ENCODE measurements at places on chromosomes 2 and 18.
A peak's percentile ranks its signal among the peaks of the same experiment; 100 is the strongest.

GRCh38 chr2:153156743-153157142 lies 321.8 kb downstream of the RPRM start:
- no peak for DNase-seq

- DNase-seq, result no peak
Observed at GRCh38 chr2:234377761-234378391, 119.0 kb downstream of the ARL4C start.

- DNase-seq, result no peak
Observed at GRCh38 chr18:59455728-59456276, 96.7 kb upstream of the LMAN1 start.

DNA sequence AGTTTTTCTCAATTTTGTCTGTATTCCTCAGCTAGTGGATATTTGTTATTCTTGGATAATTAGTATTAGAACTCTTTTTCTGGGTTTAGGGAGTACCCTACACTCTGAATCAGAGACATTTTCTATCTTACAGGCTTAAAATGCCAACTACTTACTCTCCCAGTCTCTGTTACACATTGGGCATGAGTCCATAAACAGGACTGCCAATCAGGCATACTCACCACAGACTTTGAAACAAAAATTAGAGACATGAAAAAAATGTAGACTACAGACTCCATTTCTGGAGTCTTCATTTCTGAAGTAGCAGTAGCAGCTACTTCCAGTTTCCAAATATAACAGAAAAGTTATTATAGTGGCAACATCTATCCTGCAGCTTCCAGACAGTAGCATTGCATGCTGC lies 279.7 kb downstream of the MBD5 start:
- DNase-seq, result no peak

DNA sequence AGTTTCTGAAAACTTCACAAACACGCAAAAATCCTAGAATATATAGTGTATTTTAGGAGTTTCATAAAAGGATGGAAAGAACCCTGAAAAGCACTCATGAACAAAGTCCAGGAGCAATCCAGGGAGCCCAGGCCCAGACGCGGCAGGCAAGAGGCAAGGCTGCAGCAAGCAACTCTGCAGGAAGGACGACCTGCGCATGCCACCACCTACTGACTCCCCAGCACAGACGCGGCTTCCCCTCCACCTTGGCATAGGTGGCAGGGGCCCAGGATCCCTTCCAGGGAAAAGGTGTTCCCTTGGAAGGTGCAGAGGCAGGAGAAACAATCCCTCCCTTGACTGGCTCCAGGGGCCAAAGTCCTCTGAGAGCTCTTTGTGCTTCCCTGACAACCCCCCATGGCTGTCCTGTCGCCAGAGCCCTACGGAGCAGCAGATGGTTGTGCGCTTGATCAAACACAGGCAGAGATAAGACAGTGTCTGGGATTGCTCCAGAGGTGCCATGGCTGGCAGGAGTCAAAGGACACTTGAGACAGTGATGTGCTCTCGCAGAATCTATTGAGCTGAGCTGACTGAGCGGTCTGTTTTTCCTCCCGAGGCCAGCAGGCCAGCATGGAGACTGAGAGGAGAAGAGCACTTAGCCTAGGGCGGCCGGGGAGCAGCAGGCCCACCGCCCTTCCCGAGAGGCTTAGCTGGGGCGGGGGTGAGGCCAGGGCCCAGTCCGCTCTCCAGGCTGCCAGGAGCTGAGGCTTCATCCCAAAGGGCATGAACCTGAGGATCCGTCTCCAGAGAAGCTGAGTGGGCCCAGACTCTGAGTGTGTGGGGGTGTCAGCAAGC lies 10.8 kb upstream of the AMER3 start:
- DNase-seq, result no peak

GRCh38 chr2:231270221-231271114 lies 72.0 kb downstream of the ARMC9 start:
- no peak for DNase-seq

DNA sequence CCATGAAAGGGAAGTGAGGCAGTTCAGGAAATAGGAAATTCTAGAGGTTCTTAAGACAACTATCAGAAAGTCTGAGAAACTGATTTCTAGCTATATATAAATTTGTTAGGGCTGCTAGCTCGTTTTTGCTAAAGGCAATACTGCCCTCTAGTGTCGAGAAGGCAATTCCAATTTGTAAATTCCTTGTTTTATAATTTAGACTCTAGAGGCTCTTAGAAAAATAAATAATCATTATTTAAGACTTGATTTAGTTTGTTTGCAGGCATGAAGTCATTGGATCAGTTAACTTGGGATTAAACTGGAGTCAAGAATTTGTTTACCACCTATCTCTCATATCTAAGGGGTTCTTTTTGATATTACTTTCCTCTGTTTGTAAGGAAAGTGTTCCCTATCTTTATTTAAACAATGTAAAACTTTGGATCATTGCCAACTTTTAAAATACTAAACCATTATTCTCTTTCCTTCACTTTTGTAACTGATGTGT lies 66.2 kb downstream of the ACVR2A start:
- no peak for DNase-seq

GRCh38 chr18:35178260-35178659 lies 62.6 kb upstream of the ZNF397 start:
- no peak for DNase-seq

DNA sequence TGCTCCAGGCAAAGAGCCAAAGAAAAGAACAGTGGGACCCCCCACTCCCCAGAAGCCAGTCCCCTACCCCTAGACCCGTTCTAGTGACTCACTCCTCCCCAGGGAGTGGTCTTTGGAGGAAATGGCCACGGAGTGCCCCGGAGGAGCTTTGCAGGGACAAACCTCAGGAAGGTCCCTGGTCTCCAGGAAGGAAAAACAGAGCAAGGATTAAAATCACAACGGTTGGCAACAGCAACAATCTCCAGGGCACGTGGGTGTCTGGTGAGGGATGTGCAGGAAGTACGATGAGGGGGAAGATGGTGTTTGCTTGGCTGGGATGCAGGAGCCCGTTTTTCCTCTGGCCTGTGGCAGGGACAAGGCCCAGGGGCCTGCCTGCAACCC lies 135.0 kb downstream of the SMAD2 start:
- DNase-seq, result no peak

DNA sequence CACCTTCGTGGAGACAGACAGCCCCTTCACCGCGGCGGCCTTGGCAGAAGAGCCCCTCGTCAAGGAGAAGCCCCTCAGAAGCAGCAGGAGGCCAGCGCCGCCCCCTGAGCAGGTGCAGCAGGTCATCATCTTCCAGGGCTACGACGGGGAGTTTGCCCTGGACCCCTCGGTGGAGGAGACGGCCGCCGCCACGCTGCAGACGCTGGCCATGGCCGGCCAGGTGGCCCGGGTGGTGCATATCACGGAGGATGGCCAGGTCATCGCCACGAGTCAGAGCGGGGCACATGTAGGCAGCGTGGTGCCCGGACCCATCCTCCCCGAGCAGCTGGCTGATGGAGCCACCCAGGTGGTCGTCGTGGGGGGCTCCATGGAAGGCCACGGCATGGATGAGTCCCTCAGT lies 145.7 kb downstream of the PTGR3 start:
- no peak for DNase-seq

DNA sequence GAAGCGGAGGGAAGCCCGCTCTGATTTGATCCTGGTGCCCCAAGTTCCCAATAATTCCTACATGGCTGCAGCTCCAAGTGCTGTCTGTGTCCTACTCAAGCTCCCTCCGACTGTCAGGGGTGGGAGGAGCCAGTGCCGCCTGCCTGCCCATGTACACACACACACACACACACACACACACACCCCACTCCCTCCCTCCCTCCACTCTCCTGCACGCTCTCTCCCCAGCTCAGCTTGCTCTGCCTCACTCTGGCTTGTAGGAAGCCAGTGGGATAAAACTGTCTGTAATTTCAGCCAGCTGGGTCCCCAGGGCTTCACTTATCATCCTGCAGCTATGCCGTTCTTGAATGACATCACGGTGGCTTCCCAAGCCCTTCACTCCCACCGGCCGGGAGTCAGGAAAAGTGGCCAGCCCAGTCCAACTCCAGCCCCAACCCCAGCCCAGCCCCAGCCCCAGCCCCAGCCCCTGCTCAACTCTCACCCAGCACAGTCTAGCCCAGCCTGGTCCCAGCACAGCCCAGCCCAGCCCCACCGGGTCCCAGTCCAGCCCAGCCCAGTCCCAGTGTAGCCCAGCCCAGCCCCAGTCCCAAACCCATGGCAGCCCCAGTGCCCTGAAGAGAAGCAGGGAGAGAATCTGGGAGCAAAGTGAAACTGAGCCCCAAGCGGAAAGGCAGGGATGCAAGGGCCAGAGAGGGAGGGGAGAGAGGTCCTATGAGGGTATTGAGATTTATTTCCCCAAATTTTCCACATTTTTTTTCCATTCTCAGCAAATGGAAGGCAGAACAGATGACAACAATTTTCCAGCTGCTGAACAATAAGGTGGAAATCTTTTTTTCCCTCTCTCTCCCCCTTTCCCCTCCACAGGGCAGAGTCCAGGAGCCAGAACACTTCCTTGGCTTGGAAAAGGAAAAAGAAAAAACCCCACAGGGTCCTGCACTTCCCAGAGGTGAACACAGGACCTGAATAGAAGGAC lies 144.0 kb downstream of the TNS1 start:
- DNase-seq, result no peak

DNA sequence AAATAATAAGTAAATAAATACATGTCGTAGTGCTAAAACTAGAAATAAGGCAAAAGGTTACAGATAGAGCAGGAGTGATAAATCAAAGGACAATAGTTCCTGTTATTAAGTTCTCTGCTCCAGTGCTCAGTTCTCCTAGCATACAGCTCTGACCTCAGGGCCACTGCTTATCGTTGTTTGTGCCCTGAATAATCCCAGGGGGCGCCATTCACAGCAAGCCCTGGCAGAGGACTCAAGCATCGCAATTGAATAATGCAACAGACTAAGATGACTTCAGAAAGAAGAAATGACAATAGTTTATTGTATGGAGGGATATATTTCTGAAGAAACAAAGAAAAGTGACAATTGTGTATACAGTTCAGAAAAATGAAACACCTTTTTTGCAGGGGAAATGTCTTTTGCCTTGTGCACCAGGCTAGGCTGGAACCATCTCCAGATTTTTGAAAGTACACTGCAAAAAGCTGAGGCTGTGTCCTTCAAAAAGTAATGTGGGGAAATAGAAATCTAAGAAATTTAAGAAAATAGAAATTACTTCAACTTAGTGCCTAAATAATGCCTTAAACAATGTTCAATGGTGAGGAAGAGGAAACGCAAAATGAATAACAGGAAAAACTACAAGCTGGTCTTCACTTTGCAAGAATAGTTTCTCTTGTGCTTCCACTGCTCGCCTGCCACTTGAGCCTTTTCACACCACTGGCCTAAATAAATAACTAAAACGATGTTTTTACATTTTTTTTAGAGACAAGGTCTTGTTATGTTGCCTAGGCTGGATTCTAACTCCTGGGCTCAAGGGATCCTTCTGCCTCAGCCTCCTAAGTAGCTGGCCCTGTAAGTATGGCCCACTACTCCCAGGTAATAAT lies 19.0 kb upstream of the CCNYL1 start:
- DNase-seq, result peak; percentile 17

- DNase-seq, result no peak
Observed at GRCh38 chr2:138922973-138923563, 142.9 kb upstream of the NXPH2 start.

DNA sequence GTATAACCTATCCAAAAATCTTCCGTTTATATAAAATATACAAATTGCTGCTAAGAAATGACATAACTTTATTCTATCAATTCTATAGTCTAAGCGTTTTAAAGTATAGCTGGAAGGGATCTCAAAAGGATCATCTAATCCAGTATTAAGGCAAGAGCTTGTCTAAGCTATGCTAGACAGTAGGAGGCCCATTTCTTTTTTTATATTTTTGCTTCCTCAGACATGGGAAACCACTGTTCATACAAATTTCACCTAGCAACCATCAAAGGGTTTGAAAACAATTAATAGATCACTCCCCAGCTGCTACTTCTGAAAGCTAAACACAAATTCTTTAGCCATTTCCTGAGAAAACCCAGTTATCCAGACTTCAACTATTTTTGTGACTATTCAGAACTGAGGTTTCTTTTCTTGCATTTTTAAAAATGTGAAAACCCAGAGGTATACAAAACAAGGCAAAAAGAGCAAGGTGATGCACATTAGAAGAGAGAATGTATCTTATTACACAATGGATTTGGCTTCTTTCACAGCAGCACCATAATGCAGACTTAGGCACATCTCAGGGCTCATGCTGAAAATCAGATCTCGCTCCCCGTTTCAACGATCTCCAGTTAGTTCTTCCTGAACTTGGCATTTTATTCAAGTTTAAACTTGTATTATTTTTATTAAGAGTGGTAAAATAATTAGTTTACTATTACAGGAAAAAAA lies 274.4 kb downstream of the LRP1B start:
- DNase-seq, result no peak

DNA sequence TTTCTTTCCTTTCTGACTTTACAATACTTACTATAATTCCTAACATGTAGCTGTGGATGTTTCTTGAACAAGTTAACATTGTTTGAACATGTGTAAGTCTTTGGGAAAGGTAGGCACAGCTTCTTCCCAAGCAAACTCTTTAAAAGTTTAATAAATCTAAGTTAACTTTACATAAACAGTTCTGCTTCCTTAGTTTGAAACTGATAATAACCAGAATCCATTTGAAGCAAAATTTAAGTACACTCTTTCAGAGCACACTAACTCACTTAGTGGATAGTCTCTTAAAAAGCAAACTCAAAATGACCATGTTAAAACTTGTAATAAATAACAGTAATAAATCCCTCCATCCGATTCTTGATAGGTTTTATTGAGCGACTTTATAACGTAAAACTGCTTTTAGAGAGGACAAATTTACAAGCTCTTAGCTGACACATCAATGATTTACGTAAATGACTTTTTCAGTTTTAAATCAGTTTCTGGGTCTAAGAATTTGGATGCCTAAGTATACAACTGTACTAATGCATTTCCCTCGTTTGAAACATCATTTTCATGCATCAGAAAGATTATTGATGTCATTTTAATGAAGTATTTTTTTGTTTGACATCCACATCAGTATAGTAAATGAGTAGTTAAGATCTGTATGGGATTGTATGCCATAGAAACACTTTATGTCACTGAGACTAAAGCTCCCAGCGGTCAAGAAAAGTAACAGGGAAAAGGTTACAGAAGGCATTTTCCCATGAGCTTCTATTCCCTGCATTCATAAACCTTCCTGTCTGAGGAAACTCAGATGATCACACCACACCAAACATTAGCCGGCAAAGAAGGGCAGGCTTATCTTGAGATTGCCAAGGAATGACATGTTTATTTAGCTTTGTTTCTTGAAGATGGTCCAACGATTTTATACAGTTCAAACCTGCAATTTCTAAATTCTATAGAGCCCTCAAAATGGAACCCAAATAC lies 67.5 kb downstream of the PDE1A start:
- no peak for DNase-seq

DNA sequence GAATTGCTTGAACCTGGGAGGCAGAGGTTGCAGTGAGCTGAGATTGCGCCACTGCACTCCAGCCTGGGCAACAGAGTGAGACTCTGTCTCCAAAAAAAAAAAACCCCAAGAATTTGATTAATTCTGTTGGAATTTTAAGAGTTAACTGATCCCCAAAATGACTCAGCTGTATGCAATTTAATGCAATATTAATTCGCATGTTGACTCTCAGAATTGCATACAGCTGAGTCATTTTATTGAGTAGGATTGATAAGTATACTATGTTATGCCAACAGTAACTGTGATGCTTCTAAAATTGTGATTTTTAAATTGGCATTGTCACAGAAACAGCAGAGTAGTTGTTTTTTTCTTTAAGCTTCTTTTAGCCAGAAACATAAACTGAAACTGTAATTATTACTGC lies 19.6 kb downstream of the MSH2 start:
- DNase-seq, result no peak
